GM04504 (cell line): ENCODE measurements at places on chromosomes 5 and 9.

- DNase-seq = no peak
These were observed 49.7 kb upstream of the AKNA start for GRCh38 chr9:114437401-114437893.

DNA sequence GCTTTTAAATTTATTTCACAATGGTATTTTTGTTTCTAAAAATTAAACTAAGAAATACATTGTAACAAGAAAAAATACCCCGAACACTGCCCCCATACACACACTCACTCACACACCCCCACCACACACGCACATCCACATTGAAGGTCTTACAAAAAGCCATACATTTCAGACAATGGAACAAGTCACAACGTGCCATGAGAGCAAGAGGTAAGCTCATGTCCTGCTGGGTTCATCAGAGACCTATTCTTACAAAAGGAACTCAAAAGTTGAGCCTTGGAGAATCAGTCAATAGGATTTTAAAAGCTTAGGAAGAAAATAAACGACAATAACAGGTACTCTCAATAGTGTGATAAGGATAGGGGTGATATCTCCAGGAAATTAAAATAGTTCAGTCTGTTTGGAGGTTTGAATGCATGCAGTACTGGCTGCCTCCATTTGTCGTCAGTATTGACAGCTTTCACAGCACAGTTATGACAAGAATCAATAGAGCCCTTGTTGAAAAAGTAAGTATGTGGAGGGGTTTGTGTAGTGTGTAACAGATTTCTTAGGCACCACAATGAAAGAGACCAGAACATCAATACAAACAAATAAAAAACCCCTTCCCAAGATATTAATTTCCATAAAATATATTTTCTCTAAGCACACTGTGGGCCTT is 1826.2 kb upstream of the CDH6 start:
- DNase-seq = no peak

- no peak for DNase-seq
These were observed 323.8 kb upstream of the ADCY2 start for GRCh38 chr5:7072188-7072587.

DNA sequence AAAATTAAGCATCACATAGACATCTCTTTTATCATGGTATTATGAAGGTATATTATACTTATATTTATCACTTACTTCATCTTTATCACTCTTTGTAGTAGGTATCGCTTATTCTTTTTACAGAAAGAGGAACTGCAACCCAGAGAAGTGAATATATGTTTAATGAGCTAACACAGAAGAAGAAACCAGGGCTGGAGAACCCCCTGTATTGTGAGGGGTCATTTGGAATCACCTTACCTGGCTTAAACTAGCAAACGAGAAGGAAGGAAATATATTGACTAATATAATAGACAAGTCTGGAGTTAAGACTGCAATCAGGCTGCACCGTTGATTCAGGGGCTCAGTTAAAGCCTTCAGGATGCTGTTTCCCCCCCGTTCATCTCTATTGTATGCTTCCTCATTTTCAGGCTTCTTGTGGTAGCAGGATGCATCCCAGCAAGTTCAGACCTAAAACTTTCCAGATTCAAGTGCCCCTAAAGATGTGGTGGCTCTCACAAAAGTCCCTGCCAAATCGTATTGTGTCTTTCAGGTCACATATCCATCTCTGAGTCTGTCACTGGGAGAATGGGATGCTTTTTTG is 146.4 kb downstream of the GCNT1 start:
- no peak for DNase-seq

DNA sequence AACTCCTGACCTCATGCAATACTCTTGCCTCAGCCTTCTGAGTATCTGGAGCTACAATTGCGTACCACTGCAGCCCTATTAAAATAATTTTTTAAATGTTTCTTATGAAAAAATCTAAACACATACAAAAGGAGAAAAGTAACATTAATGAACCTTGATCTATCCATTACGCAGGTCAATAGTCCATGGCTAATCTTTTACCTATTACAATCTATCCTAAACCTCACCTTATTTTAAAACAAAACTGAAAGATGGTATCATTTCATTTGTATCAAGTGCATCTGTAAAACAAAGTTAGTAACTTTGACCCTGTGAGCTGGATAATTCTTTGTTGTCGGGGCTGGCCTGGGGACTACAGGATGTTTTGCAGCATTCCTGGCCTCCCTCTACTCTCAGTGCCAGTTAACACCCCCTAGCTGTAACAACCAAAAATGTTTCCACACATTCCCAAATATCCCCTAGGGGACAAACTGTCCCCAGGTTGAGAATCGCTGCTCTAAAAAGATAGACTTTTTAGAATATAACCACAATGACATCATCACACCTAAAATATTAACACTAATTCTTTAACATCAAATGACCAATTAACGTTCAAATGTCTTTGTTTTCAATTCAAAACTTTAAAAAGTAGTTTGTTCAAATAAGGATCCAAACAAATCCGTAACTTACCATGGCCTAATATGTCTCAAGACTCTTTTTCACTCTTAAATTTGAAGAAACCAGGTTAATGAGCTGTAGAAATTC is 54.8 kb downstream of the RNF38 start:
- no peak for DNase-seq

GRCh38 chr5:148342371-148343045 is 7.1 kb downstream of the SPINK9 start:
- no peak for DNase-seq

- no peak for DNase-seq
These were observed 18.2 kb upstream of the WDR38 start for GRCh38 chr9:124835026-124835557.

- DNase-seq = no peak
These were observed 315.5 kb downstream of the SEMA5A start for GRCh38 chr5:9230355-9230754.

DNA sequence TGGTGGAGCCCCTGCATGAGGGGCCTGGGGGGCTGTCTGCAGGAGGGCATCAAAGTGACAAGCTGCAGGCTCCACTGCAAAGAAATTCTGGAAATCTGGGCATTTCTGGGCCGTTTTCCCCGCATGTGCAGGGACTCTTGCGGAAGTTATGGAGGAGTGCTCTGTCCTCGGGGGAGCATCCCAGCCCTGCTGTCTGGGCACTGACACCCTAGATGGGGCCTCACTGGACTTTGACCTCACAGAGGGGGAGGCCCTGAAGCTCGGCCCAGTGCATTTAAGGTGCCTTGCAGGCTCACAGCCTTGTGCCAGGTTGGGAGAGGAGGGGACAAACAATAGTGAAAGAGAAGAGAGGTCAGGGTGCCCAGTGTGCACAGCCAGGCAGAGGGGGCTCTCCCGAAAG is 35.4 kb downstream of the LHX3 start:
- no peak for DNase-seq

- DNase-seq = no peak
These were observed 22.2 kb upstream of the B4GALT1 start for GRCh38 chr9:33189331-33189791.

GRCh38 chr9:16179566-16179965 is 626.7 kb downstream of the CCDC171 start:
- DNase-seq = no peak

- no peak for DNase-seq
These were observed 106.3 kb upstream of the SNX2 start for GRCh38 chr5:122668552-122668951.

- DNase-seq = no peak
These were observed 23.4 kb downstream of the IL33 start for GRCh38 chr9:6239048-6239461.

- no peak for DNase-seq
These were observed 6.6 kb downstream of the ZCCHC7 start for GRCh38 chr9:37127018-37127417.

- no peak for DNase-seq
These were observed 192.6 kb upstream of the MSX2 start for GRCh38 chr5:174531782-174532191.

DNA sequence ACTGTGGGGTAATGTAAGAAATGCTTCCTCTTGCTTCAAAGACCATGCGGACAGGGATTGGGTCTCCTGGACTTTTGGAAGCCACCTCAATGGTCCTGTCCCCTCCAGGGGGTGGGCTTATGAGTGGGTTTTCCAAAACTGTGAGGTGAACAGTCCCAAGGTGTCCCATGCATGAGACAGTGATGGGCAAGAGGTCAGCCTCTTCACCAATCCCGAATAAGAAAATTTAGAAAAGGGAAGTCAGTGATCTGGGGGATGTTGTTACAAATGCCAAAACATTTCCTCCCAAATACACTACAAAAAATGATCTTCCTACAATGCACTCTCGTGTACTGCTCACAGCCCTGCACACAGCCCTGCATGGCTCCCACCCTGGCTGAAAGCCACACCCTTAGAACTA is 215.7 kb upstream of the TBC1D2 start:
- DNase-seq = no peak

DNA sequence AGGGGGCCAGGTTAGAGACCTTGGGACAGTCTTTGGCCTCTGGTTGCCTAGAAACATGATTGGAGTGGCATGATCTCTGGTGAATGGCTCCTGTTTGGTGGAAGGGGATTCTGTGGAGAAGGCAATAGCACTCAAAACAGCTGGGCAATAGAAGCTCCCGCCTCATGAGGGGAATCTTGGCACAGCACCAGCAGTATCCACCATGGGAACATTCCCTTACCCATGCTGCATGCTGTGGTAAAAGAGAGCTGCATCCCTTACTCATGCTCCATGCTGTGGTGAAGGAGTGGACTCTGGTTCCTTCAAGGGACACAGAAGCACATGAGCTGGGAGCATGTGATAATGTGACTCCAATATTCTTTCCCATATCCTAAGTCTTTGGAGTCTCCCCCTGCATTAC is 160.6 kb downstream of the PJA2 start:
- no peak for DNase-seq

DNA sequence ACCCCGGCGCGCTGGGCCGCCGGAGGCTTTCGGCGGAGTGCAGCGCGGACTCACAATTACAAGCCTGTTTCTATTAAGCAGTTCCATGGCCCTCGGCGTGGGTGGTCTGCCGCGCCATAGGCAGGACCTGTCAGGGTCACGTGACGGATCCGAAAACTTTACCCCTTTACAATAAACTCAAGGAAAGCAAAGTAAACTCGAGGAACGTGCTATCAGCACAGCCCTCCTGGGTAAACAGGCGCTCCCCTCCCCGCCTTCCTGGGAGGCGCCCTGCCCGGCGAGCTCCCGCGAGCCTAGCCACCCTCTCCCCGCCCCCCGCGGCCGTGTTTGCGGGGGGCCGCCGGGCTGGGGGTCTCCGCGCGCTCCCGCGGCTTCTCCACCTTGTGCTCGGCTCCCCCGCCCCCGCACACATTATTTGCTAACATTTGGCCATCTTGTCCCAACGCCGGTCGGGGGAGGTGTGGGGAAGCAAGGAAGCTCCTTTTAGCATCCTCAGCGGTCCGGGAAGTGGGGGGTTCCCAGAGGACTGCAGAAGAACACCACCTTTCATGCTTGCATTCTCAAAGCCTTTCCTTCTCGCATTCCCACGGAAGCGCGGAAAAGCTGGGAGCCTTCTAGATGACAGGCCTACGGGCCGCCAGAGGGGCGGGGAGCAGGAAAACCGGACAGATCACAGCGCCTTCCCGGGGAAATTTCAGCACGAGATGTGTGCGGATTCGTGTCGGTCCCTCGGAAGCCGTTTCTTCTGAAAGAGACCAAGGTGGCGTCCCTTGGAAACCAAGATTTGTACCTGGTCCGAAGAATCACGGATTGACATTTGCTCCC is at the start of gene PTCH1:
Gene PTCH1, minus strand, starts transcription at position 238 of the 825 bp plus-strand sequence.
- no peak for DNase-seq

DNA sequence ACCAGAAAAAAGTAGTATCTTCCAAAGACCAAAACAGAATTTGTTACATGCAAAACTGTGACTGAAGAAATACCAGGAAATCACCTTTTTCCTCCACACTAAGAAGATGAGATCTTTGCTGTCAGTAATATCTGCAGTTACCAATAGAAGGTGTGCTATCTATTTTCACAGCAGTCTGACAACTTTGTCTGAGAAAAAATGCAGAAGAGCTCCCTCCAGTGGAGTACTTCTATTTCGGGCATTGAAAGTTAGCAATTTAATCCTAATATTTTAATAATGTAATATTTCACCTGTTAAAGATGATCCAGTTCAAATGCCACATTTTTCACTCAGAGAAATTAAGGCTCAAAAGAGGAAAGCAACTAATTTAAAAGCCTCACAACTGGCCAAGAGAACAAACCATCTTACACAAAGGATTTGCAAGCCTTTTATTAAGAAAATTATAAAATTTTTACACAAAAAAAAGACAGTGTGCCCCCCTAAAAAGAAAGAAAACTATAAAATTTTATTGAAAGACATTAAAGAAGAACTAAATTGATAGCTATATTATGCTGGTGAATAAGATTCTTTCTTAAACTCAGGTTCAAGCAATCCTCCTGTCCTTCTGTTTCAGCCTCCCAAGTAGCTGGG is 50.6 kb downstream of the DEPDC1B start:
- no peak for DNase-seq

DNA sequence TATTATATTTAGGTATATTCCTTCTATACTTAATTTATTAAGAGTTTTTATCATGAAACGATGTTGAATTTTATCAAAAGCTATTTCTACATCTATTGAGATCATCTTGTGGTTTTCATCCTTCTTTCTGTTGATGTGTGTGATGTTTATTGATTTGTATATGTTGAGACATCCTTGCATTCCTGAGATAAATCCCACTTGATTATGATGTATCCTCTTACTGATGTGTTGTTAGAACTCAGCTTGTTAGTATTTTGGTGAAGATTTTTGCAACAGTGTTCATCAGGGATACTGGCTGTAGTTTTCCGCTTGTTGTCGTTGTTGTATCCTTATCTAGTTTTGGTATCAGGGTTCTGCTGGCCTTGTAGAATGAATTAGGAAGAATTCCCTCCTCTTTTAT is 213.6 kb downstream of the GDNF start:
- DNase-seq = no peak
